Breast epithelium (tissue), 4 donors: ENCODE measurements at places on chromosomes 16 and 17. TPM values are rescaled to one million over a fixed set of nuclear protein-coding genes. Genes with fewer than 3 reads are reported as not detected.

DNA sequence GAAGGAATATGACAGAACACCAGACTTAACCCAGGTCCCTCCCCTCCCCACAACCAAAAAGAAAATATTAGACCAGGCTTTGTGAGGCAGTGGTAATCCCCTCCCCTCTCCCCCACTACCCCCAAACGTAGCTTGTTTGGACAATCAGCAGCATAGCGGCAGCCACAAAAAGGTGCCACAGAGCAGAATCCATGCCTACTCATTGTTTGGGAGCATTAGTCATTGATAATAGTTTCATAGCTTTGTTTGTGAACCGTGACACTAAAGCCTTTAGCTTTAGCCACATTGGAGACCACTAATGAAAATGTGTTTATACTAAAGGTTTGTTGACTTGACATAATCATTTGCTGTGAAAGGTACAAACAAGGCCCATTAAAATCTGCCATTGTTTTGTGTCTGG is 65.1 kb downstream of the NUP93 start:
- H3K36me3 ChIP-seq = no peaks in the 10 kb centered on the region
- no peak overlapping the region for H3K4me3 ChIP-seq
- H3K27me3 ChIP-seq = no peaks in the 10 kb centered on the region
- H3K4me1 ChIP-seq = no peaks in the 10 kb centered on the region
- H3K27ac ChIP-seq = no peak overlapping the region

GRCh38 chr17:64496348-64496785 is 487 bp downstream of the POLG2 start:
- H3K27me3 ChIP-seq = no peaks in the 10 kb centered on the region
- peaks cover 1% of the 10 kb centered on the region for H3K36me3 ChIP-seq
- H3K4me1 ChIP-seq = peaks cover 5% of the 10 kb centered on the region
- H3K27ac ChIP-seq = peak overlapping the region; percentile 84

Gene HCRT
- not detected for total RNA-seq

Gene CRYM
- 0.98 TPM for total RNA-seq

GRCh38 chr17:51638971-51639370 is 378.6 kb downstream of the UTP18 start:
- H3K4me1 ChIP-seq = no peaks in the 10 kb centered on the region
- H3K27me3 ChIP-seq = no peaks in the 10 kb centered on the region
- H3K36me3 ChIP-seq = no peaks in the 10 kb centered on the region
- DNase-seq = no peak
- H3K27ac ChIP-seq = no peak overlapping the region

GRCh38 chr16:57606847-57607501 is 21.5 kb upstream of the ADGRG1 start:
- no peak overlapping the region for H3K4me3 ChIP-seq
- H3K27me3 ChIP-seq = no peaks in the 10 kb centered on the region
- no peak for DNase-seq

Gene GLTPD2
- total RNA-seq = not detected

DNA sequence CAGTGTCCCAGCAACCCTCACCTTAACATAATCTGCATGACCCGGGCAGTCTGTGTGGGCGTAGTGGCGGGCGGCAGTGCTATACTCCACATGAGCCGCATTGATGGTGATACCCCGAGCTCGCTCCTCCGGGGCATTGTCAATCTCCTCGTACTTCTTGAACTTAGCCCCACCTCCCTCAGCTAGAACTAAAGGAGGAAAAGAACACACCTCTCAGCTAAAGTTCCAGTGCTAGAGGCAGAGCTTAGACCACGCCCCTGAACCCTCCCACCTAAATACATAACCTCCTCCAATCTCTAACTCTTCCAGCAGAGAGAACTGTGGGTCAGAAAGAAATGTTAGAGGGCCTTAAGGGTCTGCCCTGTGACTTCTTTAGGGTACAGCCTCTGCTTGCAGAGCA is 855 bp downstream of the TUFM start:
- H3K27ac ChIP-seq = peak overlapping the region; percentile 92
- H3K27me3 ChIP-seq = no peaks in the 10 kb centered on the region
- no peak for DNase-seq
- peak overlapping the region; percentile 94 for H3K4me3 ChIP-seq
- H3K4me1 ChIP-seq = peaks cover 7% of the 10 kb centered on the region

Gene ITGB4
- total RNA-seq = 67.2 TPM

DNA sequence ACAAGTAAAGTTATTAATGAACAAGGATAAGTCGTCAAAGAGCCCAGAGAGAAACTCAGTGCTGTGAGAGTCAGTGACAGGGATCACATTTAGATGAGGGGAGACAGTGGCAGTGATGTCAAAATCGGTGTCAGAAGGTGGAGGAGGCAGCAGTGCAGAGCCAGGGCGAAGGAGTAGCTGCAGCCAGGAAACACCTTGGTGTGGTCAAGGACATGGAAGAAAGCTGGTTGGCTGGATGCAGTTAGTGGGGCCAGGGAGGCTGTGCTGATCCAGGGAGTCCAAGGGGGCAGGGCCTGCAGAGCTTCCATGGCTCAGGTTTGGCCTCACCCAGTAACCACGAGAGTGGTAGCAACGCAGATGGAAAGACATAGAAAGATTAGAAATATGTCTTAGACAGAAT is 50.7 kb upstream of the ADORA2B start:
- DNase-seq = no peak
- no peaks in the 10 kb centered on the region for H3K4me1 ChIP-seq
- H3K27ac ChIP-seq = peak overlapping the region; percentile 80
- no peaks in the 10 kb centered on the region for H3K27me3 ChIP-seq
